ENCODE measurements at places on chromosomes 1 and 21.
A peak's percentile ranks its signal among the peaks of the same experiment; 100 is the strongest.

DNA sequence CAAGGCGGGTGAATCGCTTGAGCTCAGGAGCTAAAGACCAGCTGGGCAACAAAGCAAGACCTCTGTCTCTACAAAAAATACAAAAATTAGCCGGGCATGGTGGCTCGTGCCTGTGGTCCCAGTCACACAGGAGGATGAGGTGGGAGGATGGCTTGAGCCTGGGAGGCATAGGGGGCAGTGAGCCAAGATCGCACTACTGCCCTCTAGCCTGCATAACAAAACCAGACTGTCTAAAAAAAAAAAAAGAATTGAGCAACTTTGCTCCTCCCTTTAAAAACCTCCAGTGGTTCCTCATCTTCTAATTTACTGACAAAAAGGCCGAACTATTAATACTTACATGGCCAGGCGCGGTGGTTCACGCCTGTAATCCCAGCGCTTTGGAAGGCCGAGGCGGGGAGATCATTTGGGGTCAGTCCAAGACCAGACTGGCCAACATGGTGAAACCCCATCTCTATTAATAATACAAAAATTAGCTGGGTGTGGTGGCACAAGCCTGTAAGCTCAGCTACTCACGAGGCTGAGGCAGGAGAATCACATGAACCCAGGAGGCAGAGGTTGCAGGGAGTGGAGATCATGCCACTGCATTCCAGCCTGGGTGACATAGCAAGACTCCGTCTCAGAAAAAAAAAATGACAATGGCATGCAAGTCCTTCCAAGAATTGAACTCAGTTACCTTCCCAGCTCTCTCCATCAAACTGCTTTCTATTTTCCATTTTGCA lies 4.4 kb downstream of the ACBD3 start:
- peak; percentile 8 for DNase-seq

GRCh38 chr1:218852527-218852926 lies 321.2 kb upstream of the LYPLAL1 start:
- no peak for DNase-seq

DNA sequence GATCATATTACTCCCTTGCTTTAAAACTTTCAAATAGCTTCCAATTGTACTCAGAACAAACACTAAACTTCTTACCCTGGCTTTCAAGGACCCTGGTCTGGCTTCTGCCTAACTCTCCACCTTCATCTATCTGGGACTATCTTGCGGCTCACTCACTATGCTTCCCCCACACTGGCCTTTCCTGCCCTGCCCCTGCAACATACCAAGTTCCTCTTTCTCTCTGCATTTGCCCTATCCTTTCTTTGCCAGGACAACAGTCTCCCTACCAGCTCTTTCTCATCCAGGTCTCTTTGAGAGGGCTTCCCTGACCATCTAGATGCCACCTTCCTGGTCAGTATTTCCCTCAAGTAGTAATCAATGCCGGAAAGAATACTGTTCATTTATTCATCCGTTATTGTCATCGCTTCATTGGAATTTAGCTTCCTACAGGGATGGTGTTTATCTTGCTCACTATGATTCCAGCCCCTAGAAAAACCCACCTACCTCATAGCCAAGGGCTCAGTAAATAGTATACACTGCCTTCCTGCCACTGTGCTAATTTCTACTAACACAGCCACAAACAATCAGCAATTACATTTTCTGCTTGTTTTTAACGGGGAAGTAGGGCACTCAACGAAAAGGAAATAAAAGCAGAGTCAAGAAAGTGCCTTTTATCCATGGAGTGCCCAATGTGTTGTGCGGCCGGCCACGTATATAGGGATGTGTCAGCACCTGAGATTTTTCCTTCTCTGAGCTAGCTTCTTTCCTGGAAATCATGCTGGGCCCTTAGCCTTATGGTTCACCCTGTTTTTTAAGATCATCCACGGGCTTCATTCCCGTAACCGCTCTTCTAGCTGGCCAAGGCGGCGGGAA lies 521 bp upstream of the CDC7 start:
- DNase-seq, result no peak

- DNase-seq, result no peak
Observed at GRCh38 chr21:17989780-17990179, 170.6 kb upstream of the C21orf91 start.
